Spinal cord (tissue), 10 donors: ENCODE measurements at places on chromosomes 7 and 10. TPM values are rescaled to one million over a fixed set of nuclear protein-coding genes. Genes with fewer than 3 reads are reported as not detected.

Gene TCERG1L
- 7.1 TPM for total RNA-seq

Gene C10orf105
- total RNA-seq = 0.99 TPM

Gene COL28A1
- total RNA-seq = 18.3 TPM

Gene OPALIN
- total RNA-seq = 4.8 TPM

Gene OPN4
- total RNA-seq = not detected

Gene NKX2-3
- not detected for total RNA-seq

Gene PNLIPRP2
- total RNA-seq = 0.22 TPM

Gene TMEM209
- 16.5 TPM for total RNA-seq

Gene ETV1
- 43.5 TPM for total RNA-seq

Gene LLCFC1
- total RNA-seq = not detected
